IPS DF 6.9 (cell line): ENCODE measurements at places on chromosomes 5 and 9.

- DNase-seq, result no peak
These were observed 11.9 kb downstream of the GRIN1 start for GRCh38 chr9:137150617-137151457.

DNA sequence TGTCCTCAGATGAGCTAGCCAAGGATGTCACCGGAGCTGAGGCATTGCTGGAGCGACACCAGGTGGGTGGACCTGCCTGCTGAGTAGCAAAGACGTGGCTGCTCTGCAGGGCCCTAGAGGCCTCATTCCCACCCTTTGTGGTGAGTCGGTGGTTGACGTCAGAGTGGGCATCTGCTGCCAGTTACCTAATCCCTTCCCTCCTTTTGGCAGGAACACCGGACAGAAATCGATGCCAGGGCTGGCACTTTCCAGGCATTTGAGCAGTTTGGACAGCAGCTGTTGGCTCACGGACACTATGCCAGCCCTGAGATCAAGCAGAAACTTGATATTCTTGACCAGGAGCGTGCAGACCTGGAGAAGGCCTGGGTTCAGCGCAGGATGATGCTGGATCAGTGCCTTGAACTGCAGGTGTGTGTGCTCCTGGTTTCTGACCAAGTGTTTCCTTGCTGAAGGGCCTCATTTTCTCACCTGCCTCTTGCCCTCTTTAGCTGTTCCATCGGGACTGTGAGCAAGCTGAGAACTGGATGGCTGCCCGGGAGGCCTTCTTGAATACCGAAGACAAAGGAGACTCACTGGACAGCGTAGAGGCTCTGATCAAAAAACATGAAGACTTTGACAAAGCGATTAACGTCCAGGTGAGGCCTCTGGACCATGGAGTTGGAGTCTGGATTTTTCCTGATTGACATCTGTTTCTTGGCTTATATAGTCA lies 48.9 kb downstream of the DYNC2I2 start:
- no peak for DNase-seq

DNA sequence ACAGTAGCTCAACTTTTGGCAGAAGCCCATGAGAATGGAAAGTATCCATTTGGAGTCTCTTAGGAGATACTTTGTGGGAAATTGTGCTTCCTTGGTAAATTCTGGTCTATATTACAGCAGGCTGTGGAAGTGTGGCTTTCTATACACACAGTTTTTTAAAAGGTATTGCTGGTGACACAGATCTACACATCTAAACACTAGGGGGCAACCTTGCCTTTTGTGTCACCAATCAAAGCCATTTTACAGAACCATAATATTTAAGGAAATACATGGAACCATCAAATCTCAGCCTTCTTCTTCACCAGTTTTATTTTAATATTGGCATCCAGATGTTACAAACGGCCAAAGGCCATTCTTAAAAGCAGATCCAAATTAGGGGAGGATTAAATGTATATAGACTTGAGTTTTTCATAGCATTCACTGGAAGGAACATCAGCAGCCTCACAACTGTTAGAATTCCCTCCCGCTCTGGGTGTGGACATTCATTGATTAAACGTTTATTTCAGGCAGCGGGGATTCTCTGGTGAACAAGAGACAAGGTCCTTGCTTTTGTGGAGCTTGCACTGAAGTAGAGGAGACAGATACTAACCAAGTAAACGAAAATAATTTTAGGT lies 132.4 kb upstream of the EPB41L4A start:
- no peak for DNase-seq

DNA sequence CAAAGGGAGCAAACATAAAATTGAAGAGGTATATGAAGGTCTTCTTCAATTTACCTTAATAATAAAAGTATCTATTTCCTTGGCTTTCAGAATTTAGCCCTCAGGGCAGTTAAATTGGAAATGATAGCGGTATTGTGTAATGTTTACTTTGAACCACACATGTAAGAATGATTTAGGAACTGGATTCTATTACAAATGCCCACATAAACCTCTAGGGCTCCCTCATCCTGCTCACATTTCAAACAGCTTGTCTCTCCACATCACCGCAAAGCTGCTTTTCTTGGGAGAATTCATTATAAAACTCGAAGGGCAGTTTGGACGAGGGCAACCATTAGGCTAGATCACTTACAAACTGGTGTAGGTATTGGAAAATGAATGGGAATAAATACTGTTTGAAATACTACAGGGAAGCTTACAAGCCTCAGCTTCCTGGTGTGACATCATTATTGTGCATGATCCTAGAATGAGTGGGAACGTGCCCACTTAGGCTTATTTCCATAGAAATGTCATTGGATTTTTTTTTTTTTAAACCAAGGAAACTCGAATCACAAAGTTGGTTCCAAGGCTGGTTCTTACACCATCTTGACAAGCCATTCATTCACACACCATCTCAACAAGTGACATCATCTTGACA lies 47.3 kb downstream of the MTRR start:
- no peak for DNase-seq

GRCh38 chr9:123686131-123686828 lies 243.6 kb downstream of the DENND1A start:
- DNase-seq, result no peak
